ENCODE measurements at places on chromosomes 11 and 22.

DNA sequence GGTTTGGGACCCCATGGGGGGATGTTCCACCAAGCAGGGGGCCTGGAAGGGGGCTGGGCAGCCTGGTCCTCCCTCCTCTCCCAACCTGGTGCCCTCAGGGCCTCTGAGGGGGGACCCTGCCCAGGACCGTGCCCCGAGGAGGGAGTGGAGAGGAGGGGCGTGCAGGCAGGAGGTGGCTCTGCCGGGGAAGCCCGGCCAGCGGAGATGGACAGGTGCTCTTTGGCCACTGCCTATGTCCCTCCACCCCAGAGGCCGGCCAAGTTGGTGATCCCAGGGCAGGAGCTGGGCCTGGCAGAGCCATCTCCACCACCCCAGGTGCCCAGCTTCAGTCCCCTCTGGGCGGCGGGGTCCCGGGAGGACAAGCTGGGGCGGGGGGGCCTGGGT is 2.4 kb downstream of the MUC2 start:
- H3K36me3 ChIP-seq, result no peaks in the 10 kb centered on the region
- H3K4me1 ChIP-seq, result peaks cover 10% of the 10 kb centered on the region
- H3K27me3 ChIP-seq, result no peaks in the 10 kb centered on the region
- no peak overlapping the region for H3K4me3 ChIP-seq
- DNase-seq, result no peak

DNA sequence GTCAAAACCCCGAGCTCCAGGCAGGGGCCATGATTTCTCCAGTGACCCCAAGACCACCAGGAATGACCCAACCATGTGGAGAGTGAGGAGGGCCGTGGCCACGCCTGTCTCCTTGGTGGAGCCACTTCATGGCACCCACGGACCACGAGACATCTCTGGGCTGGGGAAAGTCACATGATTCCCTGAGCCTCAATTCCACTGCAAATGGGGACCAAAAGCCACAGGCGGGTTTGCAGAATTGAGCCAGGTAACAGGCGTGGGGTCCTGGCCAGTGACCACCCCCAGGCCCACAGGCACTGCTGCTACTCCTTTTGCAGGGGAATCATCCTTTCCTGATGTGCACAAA is 178.9 kb downstream of the CTTN start:
- H3K36me3 ChIP-seq, result no peaks in the 10 kb centered on the region
- H3K27ac ChIP-seq, result no peak overlapping the region
- no peak for DNase-seq
- H3K4me3 ChIP-seq, result no peak overlapping the region
- H3K4me1 ChIP-seq, result no peaks in the 10 kb centered on the region

DNA sequence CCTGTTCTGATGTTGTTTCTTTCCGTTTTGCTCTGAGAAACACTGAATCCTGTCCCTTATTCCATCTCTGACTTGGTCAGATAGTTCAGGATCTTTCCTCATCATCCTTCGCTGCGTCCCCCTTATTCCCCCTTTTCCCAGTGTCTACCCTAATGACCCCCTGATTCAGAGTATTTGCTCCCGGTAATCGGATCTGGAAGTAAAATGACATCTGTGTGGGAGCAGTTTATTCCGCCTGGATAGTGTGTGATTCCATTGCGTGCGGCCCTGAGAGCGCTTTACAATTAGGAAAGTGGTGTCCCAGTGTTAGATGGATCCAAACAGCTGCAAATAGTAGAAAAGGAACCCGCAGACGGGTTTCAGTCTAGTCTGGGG is 606 bp downstream of the DRG1 start:
- H3K27ac ChIP-seq, result peak overlapping the region; percentile 90
- H3K4me3 ChIP-seq, result peak overlapping the region; percentile 98

GRCh38 chr11:64742087-64742888 is 1.7 kb downstream of the RASGRP2 start:
- peaks cover 48% of the 10 kb centered on the region for H3K4me1 ChIP-seq
- no peaks in the 10 kb centered on the region for H3K27me3 ChIP-seq
- H3K27ac ChIP-seq, result no peak overlapping the region
- H3K36me3 ChIP-seq, result peaks cover 40% of the 10 kb centered on the region
- DNase-seq, result no peak

DNA sequence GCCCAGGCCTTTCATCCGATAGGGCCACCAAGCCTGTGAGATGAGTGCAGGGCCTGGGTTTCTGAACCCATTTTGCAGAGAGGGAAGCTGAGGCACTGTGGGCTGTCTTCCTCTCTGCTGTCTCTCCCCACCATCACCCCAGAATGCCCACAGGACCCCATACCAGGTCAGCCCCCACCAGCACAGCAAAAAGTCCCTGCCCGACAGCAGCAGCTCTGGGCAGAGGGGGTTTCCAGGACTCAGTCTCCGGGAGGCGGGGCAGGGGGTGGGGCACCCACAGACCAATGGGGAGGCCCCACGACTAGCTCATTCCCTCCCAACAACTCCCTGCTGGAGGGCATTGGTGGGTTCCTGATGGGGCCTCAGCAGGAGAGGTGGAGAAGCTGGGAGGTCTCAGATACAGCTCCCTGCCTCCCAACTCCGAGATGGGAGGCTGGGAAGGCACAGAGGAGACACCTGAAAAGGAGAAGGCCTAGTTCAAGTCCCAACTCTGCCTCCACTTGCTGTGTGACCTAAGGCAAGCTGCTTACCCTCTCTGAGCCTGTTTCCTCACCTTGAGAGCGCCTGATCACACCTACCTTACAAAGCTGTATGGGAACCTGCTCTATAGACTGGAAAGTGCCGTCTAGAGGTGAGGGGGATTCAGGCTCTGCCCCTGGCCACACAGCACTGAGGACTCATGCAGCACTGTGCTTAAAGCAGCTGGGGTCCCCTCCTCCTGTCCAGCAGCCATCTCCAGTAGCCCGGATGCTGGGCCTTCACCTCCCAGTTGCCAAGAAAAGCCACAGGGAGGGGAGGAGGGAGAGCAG is 3.5 kb downstream of the CBX7 start:
- H3K36me3 ChIP-seq, result peaks cover 20% of the 10 kb centered on the region
- peaks cover 11% of the 10 kb centered on the region for H3K27me3 ChIP-seq

- no peak overlapping the region for H3K4me3 ChIP-seq
- H3K27ac ChIP-seq, result no peak overlapping the region
- no peaks in the 10 kb centered on the region for H3K27me3 ChIP-seq
These were observed 53.4 kb upstream of the SCUBE2 start for GRCh38 chr11:9144828-9145227.

- H3K27ac ChIP-seq, result no peak overlapping the region
- DNase-seq, result no peak
- H3K36me3 ChIP-seq, result no peaks in the 10 kb centered on the region
- no peaks in the 10 kb centered on the region for H3K4me1 ChIP-seq
These were observed 141.1 kb upstream of the NARS2 start for GRCh38 chr11:78715639-78716311.

DNA sequence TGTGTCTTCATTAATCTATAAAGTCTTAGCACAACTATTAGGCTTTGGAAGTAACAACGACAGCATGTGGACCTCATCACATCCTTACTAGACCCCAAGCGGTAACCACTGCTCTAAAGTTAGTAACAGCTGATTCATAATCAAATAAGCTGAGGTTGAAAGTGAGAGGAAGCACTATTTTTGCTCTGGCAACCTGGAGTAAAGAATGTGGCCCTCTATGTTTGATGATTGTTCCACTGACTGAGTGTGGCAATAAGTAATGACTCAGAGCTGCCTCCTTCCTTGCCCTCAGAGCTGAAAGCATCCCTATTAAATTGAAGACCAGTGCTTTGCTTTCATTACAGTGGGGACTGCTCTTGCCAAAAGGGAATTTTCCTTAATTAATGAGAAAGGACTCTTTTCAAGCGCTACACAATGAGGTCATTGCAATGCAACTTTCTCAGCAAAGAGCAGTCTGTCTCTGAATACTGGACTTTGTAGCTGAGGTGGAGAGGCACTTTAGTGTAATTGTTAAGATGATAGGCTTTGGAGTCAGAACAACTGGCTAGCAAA is 906.1 kb upstream of the RAG2 start:
- peaks cover 7% of the 10 kb centered on the region for H3K4me1 ChIP-seq
- no peak overlapping the region for H3K4me3 ChIP-seq
- DNase-seq, result no peak
- H3K27me3 ChIP-seq, result no peaks in the 10 kb centered on the region

GRCh38 chr11:66840317-66841091 is 2.7 kb upstream of the RCE1 start:
- H3K4me3 ChIP-seq, result no peak overlapping the region
- H3K4me1 ChIP-seq, result peaks cover 23% of the 10 kb centered on the region

GRCh38 chr11:9232482-9232881 is 32.7 kb downstream of the DENND5A start:
- no peak overlapping the region for H3K4me3 ChIP-seq
- no peak for DNase-seq
- peaks cover 27% of the 10 kb centered on the region for H3K4me1 ChIP-seq
- no peaks in the 10 kb centered on the region for H3K27me3 ChIP-seq

- H3K27ac ChIP-seq, result no peak overlapping the region
- DNase-seq, result no peak
- peaks cover 33% of the 10 kb centered on the region for H3K36me3 ChIP-seq
- H3K4me1 ChIP-seq, result peaks cover 14% of the 10 kb centered on the region
- no peaks in the 10 kb centered on the region for H3K27me3 ChIP-seq
These were observed 30.9 kb downstream of the MICAL2 start for GRCh38 chr11:12141283-12141682.

DNA sequence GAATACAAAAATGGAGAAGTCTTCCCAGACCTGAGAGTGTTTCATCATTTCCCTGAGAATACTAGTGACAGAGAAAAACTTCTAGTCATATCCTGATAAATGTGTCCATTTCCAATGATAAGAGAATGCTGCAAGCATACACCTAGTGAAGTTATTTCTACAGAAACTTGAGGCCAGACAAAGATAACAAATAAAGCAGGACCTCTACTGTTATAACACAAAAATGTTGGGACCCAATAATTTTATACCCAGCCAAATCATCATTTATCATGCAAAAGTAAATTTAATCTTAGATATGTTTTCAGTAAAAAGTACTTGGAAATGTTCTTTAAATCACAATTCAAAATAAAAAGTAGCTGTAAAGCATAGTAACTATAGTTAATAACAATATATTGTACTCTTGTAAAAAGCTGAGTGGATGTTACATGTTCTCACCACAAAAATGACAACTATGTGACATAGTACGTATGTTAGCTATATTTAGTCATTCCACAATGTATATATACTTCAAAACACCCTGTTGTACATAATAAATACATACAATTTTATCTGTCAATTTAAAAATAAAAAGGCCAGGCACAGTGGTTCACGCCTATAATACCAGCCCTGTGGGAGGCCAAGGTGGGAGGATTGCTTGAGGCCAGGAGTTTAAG is 12.6 kb downstream of the RRAS2 start:
- DNase-seq, result no peak
- H3K27me3 ChIP-seq, result no peaks in the 10 kb centered on the region
- no peak overlapping the region for H3K27ac ChIP-seq
- H3K4me3 ChIP-seq, result no peak overlapping the region
- no peaks in the 10 kb centered on the region for H3K36me3 ChIP-seq
- no peaks in the 10 kb centered on the region for H3K4me1 ChIP-seq

- no peaks in the 10 kb centered on the region for H3K36me3 ChIP-seq
- no peaks in the 10 kb centered on the region for H3K27me3 ChIP-seq
- no peak for DNase-seq
- no peak overlapping the region for H3K27ac ChIP-seq
- H3K4me3 ChIP-seq, result no peak overlapping the region
- H3K4me1 ChIP-seq, result no peaks in the 10 kb centered on the region
These were observed 81.2 kb downstream of the DEUP1 start for GRCh38 chr11:93411705-93412104.

DNA sequence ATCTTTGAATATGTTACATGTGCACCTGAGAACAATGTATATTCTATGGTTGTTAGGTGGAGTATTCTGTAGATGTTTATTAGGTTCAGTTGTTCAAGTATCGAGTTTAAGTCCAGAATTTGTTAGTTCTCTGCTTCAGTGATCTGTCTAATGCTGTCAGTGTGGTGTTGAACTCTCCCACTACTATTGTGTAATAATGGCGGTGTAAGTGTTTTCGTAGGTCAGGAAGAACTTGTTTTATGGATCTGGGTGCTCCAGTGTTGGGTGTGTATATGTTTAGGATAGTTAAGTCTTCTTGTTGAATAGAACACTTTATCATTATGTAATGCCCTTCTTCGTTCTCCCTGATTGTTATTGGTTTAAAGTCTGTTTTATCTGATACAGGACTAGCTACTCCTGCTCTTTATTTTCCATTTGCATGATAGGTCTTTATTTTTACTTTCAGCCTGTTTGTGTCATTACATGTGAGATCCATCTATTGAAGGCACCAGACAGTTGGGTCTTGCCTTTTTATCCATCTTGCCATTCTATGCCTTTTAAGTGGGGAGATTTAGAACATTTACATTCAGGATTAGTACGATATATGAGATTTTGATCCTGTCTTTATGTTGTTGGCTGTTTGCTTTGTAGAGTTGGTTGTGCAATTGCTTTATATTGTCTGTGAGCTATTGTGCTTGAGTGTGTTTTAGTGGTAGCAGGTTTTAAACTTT is 121.6 kb downstream of the DDX10 start:
- H3K4me1 ChIP-seq, result no peaks in the 10 kb centered on the region
- DNase-seq, result no peak
- H3K27me3 ChIP-seq, result no peaks in the 10 kb centered on the region
- H3K36me3 ChIP-seq, result no peaks in the 10 kb centered on the region

GRCh38 chr22:44578110-44578457 is 80.1 kb upstream of the RTL6 start:
- no peak overlapping the region for H3K4me3 ChIP-seq
- H3K36me3 ChIP-seq, result no peaks in the 10 kb centered on the region
- H3K4me1 ChIP-seq, result peaks cover 3% of the 10 kb centered on the region
- H3K27me3 ChIP-seq, result no peaks in the 10 kb centered on the region

GRCh38 chr22:25039754-25040153 is 87.2 kb downstream of the KIAA1671 start:
- H3K4me1 ChIP-seq, result no peaks in the 10 kb centered on the region
- no peaks in the 10 kb centered on the region for H3K27me3 ChIP-seq
- no peaks in the 10 kb centered on the region for H3K36me3 ChIP-seq

- H3K4me3 ChIP-seq, result peak overlapping the region; percentile 20
- DNase-seq, result peak; percentile 91
- H3K27me3 ChIP-seq, result no peaks in the 10 kb centered on the region
These were observed 21.2 kb downstream of the UPB1 start for GRCh38 chr22:24516301-24516737.

DNA sequence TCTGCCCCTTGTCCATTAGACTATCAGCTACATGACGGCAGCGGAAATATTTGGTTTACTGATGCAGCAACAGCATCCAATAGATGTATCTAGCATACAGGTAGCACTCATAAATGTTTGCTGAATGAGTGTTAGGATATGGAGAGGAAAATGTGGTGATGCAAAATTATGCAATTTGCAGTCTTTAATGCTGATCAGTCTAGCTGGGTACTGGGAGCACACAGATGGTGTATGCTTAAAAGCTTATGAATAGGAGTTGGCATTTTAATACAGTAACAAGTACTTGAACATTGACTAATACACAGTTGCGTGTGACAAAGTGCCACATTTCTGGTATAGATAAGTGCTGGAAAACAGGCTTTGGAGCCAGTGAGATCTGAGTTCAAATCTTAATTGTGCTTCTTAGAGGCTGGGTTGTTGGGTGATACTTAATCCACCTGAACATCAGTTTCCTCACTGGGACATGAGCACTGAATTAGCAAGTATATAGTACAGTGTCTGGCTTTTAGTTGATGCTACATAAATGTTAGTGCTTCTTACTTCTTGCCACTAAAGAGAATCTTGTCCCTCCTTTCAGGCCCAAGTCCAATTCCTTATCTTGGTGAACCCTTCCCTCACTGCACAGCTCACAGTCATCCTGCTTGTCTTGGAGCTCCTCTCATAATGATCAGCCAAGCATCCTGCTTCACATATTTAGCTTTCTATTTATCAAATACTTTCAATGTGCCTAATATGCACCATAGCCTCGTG is 99.6 kb downstream of the TIMP3 start:
- H3K27ac ChIP-seq, result no peak overlapping the region
- no peaks in the 10 kb centered on the region for H3K4me1 ChIP-seq
- H3K27me3 ChIP-seq, result no peaks in the 10 kb centered on the region
- DNase-seq, result no peak
- no peak overlapping the region for H3K4me3 ChIP-seq
